Gastrocnemius medialis (tissue), 4 donors: ENCODE measurements at places on chromosomes 5 and 9. TPM values are rescaled to one million over a fixed set of nuclear protein-coding genes. Genes with fewer than 3 reads are reported as not detected.

Gene SAPCD2
- 0.24 TPM for total RNA-seq

DNA sequence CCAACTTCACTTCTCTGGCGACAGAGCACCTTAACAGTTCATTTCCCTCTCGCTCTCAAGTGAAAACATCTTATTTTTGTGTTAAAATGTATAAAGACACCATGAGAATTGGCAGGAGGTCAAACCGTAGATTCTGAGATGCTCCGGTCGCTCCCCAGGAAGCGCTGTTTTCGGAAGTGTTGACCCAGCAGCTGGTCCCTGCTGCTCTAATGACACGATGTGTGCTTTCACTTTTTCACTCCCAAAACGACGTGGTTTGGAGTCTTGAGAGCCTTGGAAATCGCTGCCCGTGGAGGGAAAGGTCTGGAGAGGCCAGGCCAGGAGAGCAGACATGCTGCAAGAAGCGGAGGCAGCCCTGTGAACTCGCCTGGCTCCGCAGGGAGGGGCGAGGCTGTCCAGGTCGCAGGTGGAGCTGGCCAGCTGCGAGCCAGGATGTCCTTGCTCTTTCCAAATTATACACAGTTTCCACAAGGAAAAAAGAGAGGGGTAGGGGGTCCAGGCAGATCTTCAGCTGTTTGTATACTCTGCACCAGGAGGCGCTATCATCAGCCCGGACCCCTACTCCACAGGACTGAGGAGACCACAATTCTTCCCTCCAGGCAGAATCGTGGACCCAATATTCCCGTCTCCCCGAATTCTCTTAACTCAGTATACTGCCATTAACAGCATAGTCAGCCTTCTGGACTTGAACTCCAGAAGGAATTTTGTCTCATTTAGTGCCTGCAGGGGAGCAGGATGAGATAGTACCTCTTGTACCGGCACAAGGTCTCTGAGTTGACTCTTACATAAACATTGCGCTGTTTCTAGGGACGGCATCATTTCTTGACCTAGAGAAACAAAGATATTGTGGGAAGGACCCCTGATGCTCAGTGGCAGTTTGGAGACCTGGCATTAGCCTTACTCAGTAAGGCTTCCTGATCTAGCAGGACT lies 248.6 kb upstream of the ANKRD55 start:
- peaks cover 6% of the 10 kb centered on the region for H3K4me1 ChIP-seq
- peaks cover 18% of the 10 kb centered on the region for H3K27me3 ChIP-seq
- DNase-seq = no peak
- H3K27ac ChIP-seq = peak overlapping the region; percentile 82
- no peaks in the 10 kb centered on the region for H3K36me3 ChIP-seq
- peak overlapping the region; percentile 67 for H3K4me3 ChIP-seq

DNA sequence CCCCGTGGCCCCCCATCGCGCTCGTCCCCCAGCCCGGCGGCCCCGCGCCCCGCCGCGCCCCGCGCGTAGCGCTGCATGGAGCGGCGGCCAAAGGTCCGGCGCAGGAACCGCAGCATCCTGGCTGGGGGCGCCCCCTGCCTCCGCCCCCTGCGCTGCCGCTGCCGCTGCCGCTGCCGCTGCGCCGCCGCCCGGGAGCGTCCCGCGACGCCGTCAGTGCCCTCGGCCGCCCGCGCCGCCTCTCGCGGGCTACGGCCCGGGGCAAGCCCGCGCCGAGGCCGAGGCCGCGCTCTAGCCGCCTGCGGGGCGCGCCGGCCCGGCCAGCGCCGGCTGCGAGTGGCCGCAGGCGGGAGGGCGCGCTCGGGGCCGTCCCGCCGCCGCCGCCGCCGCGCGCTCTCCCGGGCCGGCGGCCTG lies 523 bp downstream of the EPB41L4B start:
- peaks cover 15% of the 10 kb centered on the region for H3K4me1 ChIP-seq
- peaks cover 4% of the 10 kb centered on the region for H3K27me3 ChIP-seq
- no peak for DNase-seq
- no peak overlapping the region for H3K27ac ChIP-seq

- no peak overlapping the region for H3K27ac ChIP-seq
- no peak for DNase-seq
- H3K4me1 ChIP-seq = no peaks in the 10 kb centered on the region
These were observed 75.0 kb upstream of the XPA start for GRCh38 chr9:97772145-97772544.

- DNase-seq = no peak
- no peaks in the 10 kb centered on the region for H3K36me3 ChIP-seq
- H3K4me3 ChIP-seq = no peak overlapping the region
- H3K4me1 ChIP-seq = no peaks in the 10 kb centered on the region
These were observed 144.5 kb upstream of the TNC start for GRCh38 chr9:115262477-115262876.

Gene ELAVL2
- total RNA-seq = not detected

DNA sequence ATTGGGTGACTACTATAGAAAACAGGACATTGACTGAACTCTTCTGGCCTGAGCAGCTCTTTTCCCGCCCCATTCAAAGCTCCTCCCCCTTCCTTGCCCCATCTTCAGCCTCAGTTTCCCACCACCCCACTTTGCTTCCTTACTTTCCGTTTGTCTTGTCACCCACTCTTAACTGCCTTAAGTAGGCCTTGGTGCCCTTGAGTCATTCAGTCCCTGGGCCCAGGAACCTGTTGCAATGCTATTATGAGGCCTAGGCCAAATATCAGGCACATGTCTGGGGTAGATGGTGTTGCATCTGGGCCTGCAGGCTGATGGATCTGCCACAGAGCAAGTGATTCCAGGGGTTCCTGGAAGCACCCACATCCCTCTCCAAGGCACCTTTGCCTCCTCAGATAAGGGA lies 17.7 kb upstream of the GALNT10 start:
- no peaks in the 10 kb centered on the region for H3K27me3 ChIP-seq
- no peaks in the 10 kb centered on the region for H3K4me1 ChIP-seq
- no peaks in the 10 kb centered on the region for H3K36me3 ChIP-seq
- no peak overlapping the region for H3K27ac ChIP-seq

GRCh38 chr5:95925939-95926338 lies 35.7 kb downstream of the ELL2 start:
- H3K27ac ChIP-seq = no peak overlapping the region
- peaks cover 17% of the 10 kb centered on the region for H3K4me1 ChIP-seq
- no peaks in the 10 kb centered on the region for H3K36me3 ChIP-seq
- no peaks in the 10 kb centered on the region for H3K27me3 ChIP-seq
- no peak for DNase-seq
- H3K4me3 ChIP-seq = no peak overlapping the region

Gene HRCT1
- total RNA-seq = 5.1 TPM

Gene PPP3R2
- not detected for total RNA-seq

- no peak for DNase-seq
- H3K4me1 ChIP-seq = no peaks in the 10 kb centered on the region
- no peaks in the 10 kb centered on the region for H3K36me3 ChIP-seq
- no peak overlapping the region for H3K27ac ChIP-seq
- H3K4me3 ChIP-seq = no peak overlapping the region
These were observed 35.3 kb upstream of the JMY start for GRCh38 chr5:79200573-79201183.

DNA sequence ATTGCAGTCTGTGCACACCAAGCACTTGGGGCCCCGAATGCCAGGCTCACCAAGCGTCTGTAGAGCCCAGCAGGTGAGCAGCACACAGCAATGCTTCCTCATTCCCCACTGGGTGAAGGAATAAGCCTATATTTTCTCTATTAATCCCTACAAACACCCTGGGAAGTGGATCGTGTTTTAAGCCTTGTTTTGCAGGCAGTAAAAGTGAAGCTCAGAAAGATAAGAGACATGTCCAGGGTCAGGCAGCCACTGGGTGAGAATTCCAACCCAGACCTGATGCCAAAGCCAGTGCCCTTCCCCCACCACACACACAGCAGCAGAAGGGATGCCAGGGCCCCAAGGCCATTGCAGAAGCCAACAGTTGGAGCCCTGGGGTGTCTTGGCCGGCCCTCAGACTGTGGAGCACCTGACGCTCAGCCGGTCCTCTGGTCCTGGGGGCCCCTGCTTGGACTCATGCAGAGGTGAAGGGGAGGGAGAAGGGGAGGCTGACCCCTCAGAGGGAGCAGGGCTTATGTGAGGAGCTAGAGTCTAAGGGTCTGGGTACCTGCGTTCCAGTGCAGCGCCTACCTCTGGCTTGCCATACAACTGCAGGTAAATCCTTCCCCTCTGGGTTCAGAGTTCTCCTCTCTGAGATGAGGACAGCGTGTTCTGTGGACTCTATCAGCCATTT lies 26.3 kb upstream of the SYNPO start:
- peaks cover 97% of the 10 kb centered on the region for H3K4me1 ChIP-seq
- no peaks in the 10 kb centered on the region for H3K27me3 ChIP-seq
- no peaks in the 10 kb centered on the region for H3K36me3 ChIP-seq
- H3K4me3 ChIP-seq = no peak overlapping the region

Gene INSYN2B
- total RNA-seq = not detected

- no peaks in the 10 kb centered on the region for H3K36me3 ChIP-seq
- DNase-seq = no peak
- H3K27me3 ChIP-seq = no peaks in the 10 kb centered on the region
- H3K4me3 ChIP-seq = peak overlapping the region; percentile 28
These were observed 43.9 kb downstream of the BOD1 start for GRCh38 chr5:173572431-173573125.

Gene LHX2
- total RNA-seq = not detected

Gene ST8SIA4
- 4.5 TPM for total RNA-seq

Gene NEUROG1
- total RNA-seq = not detected

GRCh38 chr5:131684595-131684994 lies 49.6 kb upstream of the RAPGEF6 start:
- H3K4me1 ChIP-seq = peaks cover 3% of the 10 kb centered on the region
- H3K36me3 ChIP-seq = peaks cover 18% of the 10 kb centered on the region
- H3K27me3 ChIP-seq = no peaks in the 10 kb centered on the region
- no peak overlapping the region for H3K4me3 ChIP-seq
- H3K27ac ChIP-seq = no peak overlapping the region

Gene TPRN
- total RNA-seq = 4.8 TPM

DNA sequence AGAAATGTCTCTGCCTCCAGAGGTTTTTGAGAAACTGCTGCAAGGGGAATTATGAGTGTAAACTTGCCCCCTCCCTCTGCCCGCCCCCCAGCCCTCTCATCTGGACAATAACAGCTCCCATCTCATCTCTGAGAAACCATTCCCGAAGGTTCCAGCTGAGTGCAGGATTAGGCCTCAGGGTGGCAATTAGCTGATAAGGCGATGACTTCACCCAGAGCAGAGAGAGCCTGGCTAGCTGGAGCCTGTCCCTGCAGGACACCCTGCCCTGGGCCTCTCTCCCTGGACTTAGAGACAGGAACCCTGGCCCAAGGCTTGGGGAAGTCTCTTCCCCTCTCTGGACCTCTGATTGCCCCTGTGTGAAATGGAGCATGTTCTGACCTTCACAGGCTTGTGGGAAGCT lies 45.7 kb upstream of the HAND1 start:
- peaks cover 5% of the 10 kb centered on the region for H3K27me3 ChIP-seq
- H3K4me3 ChIP-seq = no peak overlapping the region
- no peak overlapping the region for H3K27ac ChIP-seq
- no peak for DNase-seq
- H3K4me1 ChIP-seq = peaks cover 18% of the 10 kb centered on the region
- H3K36me3 ChIP-seq = no peaks in the 10 kb centered on the region

DNA sequence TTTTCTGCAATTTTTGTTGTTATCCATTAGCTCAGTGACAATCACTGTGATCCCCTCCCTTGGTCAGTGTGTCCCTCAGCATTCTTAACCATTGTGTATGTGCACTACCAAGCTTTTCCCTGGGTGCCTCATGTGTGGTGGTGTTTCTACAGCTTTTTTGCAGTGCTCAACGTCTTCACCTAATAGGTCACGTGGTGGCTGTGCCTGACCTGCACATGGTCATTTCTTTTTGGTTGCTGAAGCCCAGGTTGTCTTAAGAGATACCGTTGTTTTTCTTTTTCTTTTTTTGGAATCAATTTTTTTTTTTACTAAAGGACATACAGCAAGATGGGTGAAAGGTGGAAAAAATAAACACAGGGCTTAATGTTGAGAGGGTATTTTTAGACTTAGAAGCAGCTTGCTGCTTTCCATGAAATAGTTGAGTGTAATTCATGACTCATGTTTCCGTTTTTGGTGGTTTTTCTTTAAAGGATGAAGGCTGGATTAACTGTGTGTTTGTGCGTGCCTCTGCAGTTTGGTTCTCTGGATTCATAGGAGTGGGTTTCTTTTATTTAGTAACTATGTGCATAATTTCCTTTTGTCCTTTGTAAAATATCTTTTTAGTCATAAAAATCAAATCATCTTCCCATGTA lies 22.2 kb downstream of the SH3GL2 start:
- H3K27me3 ChIP-seq = no peaks in the 10 kb centered on the region
- no peak overlapping the region for H3K27ac ChIP-seq
- no peak overlapping the region for H3K4me3 ChIP-seq
- DNase-seq = no peak
- no peaks in the 10 kb centered on the region for H3K4me1 ChIP-seq
